ENCODE measurements at places on chromosomes 12 and 14.

- no peak for DNase-seq
These were observed 6.5 kb downstream of the DYNC1H1 start for GRCh38 chr14:101970830-101971400.

GRCh38 chr14:76698631-76699030 lies 62.6 kb upstream of the VASH1 start:
- no peak for DNase-seq

DNA sequence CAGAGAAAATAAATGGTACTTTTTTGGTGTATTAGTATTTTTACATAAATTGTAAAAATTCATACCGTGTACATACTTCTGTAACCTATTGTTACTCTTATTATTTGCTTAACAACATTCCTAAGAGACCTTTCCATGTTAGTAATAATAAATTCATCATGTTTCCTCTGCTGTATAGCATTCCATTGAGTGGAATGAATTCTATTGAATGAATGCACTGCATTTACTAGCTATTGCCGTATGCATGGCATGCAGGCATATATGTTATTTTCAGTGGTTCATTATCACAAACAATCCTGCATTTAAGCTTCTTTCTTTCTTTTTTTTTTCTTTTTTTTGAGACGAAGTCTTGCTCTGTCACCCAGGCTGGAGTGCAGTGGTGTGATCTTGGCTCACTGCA lies 137.6 kb upstream of the TBX3 start:
- no peak for DNase-seq

DNA sequence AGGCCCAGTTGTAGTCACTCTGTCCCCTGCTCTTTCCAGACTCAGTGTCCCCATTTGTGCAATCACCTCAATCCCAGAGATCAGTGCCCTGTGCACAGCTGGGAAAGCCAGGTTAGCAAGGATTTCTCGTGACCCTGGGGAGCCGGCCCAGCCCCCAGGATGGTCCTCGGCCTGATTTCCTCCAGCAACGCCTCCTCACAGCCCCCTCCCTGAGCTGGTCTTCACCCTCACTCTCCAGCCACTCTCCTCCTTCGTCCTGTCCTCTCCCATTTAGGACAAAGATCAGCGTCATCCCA lies 194.8 kb upstream of the C14orf180 start:
- DNase-seq = no peak

GRCh38 chr12:54140588-54141388 lies 48.0 kb downstream of the SMUG1 start:
- DNase-seq = no peak

All from effector memory CD4-positive, alpha-beta T cell (primary cell).